CD4-positive, alpha-beta T cell treated with Interleukin-4 for 1 hour (primary cell): ENCODE measurements at places on chromosomes 1 and 21.

DNA sequence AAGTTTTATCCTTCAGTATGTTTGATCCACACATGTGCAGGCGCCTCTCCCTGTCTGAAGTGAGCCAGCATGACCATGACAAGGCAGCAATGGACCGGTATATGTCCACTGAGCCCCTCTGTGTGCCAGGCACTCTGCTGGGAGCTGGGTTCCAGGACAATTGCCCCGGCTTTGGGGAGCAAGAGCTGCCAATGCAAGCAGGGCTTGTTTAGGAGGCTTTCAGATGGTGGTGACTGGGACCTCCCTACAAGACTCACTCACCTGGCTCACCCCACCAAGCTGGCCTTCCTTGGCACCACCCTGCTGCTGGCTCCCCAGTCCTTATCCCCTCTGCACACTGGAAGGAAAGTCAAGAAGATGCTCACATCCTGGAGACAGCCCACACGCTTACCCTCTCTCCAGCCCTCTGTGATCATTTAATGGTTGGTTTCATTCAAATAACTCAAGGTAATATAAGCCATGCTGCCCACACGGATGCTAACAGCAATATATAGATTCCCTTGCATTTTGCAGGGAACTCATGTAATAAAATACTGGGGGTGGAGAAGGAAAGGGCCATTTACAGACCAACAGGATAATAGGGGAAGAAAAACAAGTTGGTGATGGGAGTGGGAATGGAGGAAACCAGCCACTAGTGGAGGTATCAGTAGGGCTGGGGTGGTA is 23.6 kb downstream of the KCND3 start:
- DNase-seq, result no peak

GRCh38 chr1:155070158-155070621 is 6.7 kb downstream of the EFNA4 start:
- DNase-seq, result no peak

DNA sequence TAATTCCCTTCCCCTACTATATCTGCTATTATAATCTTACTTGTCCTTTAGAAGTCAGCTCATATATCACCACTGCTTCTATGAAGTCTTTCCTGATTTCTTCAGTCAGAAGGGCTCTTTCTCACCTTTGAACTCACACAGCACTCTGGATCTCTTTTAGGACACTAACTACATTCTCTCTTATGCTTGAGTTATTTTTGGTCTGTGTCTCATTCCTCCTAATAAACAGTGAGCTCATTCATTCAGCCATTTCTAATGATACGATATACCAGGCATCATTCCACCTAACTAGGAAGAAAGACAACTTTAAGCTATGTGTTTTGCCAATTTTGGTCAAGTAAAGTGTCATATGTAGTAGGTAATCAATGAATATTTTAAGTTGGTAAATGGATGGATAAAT is 1.2 kb upstream of the STYXL2 start:
- DNase-seq, result no peak

DNA sequence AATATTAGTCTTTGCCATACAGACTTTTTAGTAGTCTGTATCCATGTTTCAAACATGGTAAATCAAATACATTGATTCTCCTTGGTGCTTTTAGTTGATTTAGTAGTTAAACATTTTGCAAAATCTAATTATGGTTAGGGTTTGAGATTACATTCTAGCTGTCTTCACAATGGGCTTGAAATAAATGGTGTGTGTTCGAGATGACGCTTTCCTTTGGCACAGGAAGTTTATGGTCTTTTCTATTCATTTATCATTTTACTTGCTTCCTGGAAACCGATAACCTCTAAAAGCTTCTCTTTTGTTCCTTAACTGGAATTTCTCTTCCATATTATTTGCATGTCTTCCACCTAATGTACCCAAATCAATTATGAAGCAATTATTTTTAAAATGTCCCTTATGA is 38.4 kb downstream of the ZP4 start:
- no peak for DNase-seq

DNA sequence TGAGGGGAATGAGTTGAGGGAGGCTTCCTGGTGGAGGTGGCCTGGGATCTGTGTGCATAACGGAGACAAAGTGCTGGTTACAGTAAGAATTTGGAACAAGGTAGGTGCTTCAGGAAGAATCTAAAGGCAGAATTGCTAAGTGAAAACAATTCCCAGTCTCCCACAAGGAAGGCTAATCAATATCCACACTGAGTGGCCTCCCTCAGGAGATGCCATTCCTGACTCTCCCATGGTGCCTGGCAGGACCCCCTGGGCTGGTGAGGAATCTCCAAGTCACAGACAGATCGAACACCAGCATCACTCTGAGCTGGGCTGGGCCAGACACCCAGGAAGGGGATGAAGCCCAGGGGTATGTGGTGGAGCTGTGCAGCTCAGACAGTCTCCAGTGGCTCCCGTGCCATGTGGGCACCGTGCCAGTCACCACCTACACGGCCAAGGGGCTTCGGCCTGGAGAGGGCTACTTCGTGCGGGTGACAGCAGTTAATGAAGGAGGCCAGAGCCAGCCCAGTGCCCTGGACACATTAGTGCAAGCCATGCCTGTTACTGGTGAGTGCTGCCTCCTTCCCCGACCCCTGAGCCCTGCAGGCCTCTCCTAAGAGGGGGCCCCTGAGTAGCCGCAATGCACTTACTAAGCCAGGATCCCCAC is 30.7 kb downstream of the IGFN1 start:
- DNase-seq, result no peak

DNA sequence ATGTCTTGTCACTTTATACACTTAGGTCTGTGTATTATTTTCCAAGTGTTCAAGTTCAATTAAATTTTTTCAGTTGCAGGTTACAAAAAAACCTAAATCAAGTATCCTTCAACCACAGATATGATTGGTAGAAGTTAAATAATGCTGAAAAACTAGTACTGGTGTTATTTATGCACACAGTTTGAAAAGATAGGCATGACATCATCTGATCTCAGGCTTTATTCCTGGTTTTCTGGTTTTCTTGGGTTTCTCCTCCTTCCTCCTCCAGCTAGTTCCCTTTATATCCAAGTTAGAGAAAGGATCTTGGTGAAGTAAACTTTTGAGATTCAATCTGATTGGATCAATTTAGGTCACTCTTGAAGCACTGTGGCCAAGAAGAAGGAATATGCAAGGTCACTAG is 1201.1 kb upstream of the B3GALT2 start:
- DNase-seq, result no peak

DNA sequence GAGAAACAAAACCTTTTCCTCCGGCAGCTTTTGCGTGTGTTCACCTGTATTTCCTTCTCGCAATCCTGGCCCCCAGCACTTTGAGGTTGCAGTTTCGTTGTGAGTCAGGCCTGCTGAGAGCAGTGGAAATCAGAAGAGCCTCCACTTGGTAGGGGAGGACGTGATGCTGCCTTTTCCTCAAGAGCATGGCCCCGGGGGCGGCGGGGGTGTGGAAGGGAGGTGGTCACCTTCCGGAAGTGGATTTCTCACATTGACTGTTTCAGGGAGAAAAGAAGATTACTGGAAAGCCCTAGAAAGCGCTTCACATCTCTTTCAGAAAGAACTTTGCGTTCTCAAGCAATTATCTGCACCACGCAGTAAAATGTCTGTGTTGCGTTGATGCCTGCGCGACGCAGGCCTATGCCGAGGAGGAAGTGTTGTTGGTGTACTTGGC is 12.2 kb upstream of the IL10 start:
- DNase-seq, result peak; percentile 49
